ENCODE measurements at places on chromosomes 13 and 19.

GRCh38 chr19:19123386-19123785 lies 14.9 kb downstream of the TMEM161A start:
- DNase-seq, result no peak

GRCh38 chr13:41054919-41055619 lies 6.2 kb upstream of the WBP4 start:
- no peak for DNase-seq

DNA sequence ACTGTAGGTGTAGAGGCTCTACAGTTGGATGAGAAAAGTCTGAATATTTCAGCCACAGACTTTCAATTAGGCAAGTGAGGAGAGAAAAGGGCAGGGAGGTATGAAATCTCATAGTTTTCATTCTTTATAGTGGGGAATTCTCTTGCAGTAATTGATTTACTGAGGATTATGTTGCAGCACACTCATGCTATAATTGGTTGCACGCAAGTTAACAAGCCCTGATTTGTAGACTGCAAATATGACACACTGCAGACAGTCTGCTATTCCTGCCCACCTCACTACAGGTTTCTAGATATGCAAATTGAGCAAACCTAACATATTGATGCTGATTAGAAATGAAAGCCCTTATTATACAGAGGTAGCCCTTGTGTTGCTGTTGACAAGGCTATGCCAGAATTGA lies 139.4 kb downstream of the LHFPL6 start:
- DNase-seq, result no peak

GRCh38 chr13:49042476-49042875 lies 66.8 kb downstream of the FNDC3A start:
- DNase-seq, result no peak

DNA sequence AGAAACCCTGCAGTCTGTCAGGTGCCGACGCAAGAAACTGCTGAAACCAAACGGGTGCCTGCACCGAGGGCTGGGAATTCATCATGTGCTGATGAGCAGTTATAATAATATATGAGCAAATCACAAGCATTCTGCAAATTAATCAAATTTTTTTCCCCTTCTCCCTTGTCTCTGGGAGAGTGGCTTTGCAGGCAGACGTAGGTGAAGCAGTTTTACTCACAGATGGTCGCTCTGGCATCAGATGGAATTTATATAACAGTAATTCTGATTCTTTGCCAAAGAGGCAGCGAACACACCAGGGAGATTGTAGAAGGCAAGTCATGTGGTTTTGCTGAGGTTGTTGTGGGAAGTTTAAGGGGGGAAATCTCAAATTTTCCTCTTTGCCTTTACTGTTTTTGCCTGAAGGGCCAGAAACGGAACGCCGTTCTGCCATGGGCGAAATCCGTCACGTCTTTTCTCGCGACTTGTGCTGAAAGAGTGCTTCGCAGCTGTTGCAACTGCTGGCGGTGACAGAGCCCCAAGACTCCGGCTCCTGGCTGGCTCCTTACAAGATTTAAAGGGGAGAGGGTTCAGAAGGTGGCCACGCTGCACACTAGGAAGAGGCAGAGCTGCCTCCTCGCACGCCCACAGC lies 320.1 kb downstream of the ZNF536 start:
- DNase-seq, result no peak

DNA sequence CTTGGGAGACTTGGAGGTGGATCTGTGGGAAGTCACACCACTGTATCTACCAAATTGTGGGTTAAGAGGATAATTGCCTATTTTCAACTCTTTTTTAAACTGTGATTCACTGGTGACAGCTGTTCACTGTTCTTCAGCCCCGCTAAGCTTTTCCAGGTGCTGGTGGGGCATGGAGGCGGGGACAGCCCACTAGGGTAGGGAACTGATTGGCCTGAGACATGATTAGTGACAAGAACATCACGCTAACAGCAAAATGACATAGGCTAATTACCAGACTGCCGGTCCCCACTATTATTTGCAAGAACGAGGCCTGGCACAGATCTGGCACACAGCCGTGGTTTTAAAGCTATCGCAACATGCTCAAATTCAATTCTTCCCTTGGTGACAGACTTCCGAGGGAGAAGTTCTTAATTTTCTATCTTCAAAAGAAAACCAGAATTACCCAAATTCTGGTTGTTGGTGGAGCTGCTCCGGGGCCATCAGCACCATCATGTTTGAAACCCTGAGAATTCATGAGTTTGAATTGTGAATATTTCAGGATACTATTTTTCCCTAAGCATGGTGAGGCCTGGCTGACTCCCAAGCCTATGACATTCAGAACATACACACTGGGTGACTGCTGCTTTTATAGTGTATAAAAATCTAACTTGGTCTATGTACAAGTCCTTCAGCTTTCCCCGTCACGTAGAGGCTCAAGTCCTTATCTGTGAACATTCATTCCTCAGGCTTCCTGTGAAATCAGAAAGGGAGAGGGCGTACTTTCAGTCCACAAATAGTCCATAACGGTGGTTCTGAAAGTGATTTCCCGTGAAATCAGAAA lies 17.9 kb downstream of the DOCK9 start:
- DNase-seq, result no peak

- no peak for DNase-seq
These were observed 77.5 kb upstream of the POMP start for GRCh38 chr13:28581451-28581850.

- peak; percentile 29 for DNase-seq
These were observed 166.7 kb upstream of the TSHZ3 start for GRCh38 chr19:31515931-31516330.

- no peak for DNase-seq
These were observed 444 bp downstream of the PROSER1 start for GRCh38 chr13:39037410-39037879.

DNA sequence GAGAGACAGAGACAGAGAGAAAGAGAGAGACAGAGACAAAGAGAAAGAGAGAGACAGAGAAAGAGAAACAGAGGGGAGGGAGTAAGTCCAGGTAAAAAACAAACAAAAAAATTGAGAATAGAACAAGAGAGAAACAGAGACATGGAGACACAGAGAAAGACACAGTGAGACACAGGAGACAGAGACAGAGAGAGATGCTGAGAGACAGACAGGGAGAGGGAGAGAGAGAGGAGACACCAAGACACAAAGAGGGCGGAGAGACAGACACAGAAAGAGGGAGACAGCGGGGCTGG lies 5.8 kb upstream of the PROZ start:
- no peak for DNase-seq

DNA sequence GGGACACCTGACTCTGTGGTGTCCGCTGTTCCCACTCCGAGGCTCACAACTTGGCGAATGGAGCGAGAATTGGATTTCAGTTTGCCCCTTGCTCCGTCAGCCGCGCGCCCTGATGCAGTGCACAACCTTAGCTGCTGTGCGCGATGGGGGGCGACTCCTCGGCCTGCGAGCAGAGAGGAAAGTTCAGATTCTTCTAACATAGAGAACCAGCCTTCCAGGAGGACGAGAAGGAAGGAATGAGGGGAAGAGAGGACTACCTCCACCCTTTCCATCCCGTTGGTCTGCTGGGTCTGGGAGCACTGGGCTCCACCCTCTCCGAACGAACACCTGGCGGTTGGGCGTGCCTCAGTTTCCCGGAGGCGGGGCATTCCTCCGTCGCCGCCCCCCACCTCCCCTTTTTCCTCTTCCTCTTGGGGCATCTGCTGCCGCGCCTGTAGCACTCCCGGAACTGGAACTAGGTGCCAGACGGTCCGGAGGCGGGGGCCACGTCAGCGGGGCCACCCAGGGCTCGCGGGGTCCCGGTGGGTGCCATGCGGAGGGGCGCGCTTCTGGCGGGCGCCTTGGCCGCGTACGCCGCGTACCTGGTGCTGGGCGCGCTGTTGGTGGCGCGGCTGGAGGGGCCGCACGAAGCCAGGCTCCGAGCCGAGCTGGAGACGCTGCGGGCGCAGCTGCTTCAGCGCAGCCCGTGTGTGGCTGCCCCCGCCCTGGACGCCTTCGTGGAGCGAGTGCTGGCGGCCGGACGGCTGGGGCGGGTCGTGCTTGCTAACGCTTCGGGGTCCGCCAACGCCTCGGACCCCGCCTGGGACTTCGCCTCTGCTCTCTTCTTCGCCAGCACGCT lies at the start of gene KCNK6:
TSS of gene KCNK6 (plus strand) at position 425 of the 838 bp plus-strand sequence. CDS start at position 531, 106 bp downstream.
- peak; percentile 66 for DNase-seq

DNA sequence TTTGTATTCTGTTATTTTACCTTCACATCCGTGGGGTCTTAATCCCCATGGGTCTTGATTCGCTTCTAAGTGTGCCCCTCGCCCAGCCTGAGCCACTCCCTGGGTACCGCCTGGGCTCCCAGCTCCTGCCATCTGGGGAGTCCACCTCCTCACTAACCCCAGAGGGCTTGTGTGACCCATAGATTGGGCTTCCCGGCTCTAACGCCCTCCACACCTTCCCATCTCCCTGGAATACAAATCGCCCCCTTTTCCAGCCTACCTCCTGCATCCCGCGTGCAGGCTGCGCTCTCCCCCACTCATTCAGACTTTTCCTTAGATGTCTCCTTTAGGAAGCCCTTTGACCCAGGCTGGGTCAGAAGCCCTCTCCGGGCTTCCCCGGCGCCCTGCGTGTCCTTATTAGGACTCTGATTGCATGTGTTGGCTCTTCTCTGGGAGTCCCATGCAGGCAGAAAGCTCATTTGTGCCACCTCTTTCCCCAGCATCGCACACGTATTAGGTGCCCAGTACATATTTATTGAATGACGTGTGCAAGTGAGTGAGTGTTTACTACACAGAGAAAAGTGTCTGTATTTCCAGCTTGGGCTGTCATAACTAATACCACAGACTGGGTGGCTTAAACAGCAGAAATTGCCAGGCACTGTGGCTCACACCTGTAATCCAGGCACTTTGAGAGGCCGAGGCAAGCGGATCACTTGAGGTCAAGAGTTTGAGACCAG lies 757 bp downstream of the CCDC124 start:
- DNase-seq, result no peak

GRCh38 chr19:42508892-42509444 lies 19.3 kb downstream of the CEACAM1 start:
- DNase-seq, result no peak

- no peak for DNase-seq
These were observed 673 bp downstream of the CTU1 start for GRCh38 chr19:51107406-51108065.

- DNase-seq, result no peak
These were observed 24.2 kb upstream of the GATAD2A start for GRCh38 chr19:19381007-19381926.

GRCh38 chr13:95245071-95245470 lies 56.2 kb downstream of the ABCC4 start:
- DNase-seq, result no peak

DNA sequence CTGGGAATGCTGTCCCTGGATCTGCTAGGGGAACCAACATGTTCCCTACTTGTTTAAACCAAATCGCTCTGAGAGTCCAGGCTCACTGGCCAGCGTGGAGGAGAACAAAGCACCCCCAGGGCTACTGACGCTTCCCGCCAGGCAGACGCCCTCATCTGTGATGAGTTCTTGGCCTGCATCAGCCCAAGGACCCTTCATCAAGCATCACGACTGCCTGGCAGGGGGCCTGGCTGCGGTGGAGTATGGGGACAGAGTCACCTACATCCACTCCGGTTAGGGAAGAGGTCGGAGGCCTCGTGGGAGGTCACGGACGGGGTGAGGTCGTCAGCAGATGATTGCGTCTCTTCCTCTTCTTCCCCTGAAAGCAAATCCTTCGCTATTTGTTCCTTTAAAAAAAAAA lies 17.7 kb downstream of the MIER2 start:
- DNase-seq, result no peak

DNA sequence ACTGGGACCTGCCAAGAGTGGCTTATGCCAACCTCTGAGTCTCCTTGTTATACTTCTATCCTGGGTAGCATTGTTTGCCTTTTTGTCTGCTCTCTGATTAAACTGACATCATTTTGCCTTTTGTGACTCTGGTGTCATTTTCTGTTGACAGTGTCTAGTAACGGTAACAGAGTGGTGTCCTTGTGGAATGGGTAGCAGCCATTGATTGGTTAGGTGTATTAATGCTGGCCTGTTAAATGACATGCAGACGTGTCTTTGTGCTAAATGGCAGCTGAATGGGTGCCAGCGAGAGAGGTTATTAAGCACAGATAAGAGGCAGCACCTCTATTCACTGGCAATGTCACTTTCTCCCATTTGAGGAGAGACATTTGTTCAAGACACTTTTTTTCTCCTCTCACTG lies 1289.4 kb downstream of the PCDH9 start:
- no peak for DNase-seq

DNA sequence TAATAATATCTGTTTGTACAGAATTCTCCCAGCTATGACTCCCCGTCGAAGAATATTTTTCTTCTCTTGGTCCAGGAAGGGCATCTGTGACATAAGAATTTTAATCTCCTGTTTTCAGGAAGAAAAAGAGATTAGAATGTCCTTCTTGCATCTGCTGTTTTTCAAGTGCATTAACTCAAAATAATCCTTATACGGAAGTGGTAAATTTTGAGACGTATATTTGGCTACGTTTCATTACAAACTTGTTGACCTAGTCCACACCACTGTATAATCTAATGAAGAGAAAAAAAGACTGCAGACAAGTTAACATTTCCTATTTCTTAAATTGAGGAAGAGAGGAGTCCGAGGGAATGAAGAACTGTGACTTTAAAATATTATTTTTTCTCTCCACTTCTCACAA lies 959.9 kb downstream of the DIAPH3 start:
- DNase-seq, result no peak

DNA sequence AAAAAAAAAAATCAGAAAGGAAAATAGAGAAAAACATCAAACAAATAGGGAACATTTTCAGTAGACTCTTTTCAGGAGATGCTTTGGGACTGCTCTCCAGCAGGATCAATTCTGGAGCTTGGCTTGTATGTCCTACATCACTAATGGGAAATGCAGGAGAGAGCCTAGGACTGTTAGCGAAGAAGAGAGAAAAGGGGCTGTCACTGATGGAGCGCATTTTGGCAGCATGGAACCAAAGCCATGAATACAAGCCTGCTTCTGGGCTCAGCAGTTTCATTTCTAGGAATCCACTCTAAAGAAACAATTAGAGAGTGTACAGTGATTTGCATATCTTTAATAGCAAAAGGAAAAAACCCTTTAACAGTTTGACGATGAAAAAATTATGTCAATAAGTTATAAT lies 203.9 kb downstream of the NUFIP1 start:
- DNase-seq, result no peak

GRCh38 chr13:86541461-86541860 lies 742.2 kb upstream of the SLITRK6 start:
- no peak for DNase-seq

- no peak for DNase-seq
These were observed 62.0 kb upstream of the C1QTNF9B start for GRCh38 chr13:23959231-23959862.

GRCh38 chr13:34931572-34931971 lies 10.5 kb upstream of the NBEA start:
- DNase-seq, result no peak

- no peak for DNase-seq
These were observed 10.4 kb upstream of the LYPD5 start for GRCh38 chr19:43812688-43813087.

GRCh38 chr19:40322271-40322610 lies 26.0 kb downstream of the C19orf47 start:
- DNase-seq, result no peak
